ENCODE measurements at places on chromosomes 3 and 15. TPM values are rescaled to one million over a fixed set of nuclear protein-coding genes. Genes with fewer than 3 reads are reported as not detected.
A peak's percentile ranks its signal among the peaks of the same experiment; 100 is the strongest.

The SH2D7 gene
- total RNA-seq = not detected

DNA sequence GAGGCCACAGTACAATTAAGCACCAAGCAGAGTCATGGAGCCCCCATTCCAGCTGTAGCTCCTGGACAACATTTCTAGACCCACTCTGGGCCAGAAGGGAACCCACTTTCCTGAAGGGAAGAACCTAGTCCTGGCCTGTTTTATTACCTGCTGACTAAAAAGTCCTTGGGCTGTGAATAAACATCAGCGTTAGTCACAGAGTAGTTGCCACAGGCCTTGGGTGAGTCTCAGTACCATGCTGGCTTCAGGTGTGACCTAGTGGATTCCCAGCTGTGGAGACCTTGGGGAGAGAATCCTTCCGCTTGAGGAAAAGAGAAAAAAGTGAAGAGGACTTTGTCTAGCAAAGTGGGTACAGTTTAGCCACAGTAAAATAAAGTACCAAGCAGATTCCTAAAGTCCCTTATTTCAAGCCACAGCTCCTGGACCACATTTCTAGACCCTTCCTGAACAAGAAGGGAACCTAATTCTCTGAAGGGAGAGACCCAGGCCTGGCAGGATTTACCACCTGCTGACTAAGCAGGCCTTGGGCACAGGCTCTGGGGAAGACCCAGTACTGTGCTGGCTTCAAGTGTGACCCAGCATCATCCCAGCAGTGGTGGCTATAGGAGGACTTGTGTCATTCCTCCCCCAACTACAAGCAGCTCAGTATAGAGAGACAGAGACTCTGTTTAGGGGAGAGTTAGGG, 118.3 kb upstream of the KCNH8 start:
- no peak for DNase-seq

DNA sequence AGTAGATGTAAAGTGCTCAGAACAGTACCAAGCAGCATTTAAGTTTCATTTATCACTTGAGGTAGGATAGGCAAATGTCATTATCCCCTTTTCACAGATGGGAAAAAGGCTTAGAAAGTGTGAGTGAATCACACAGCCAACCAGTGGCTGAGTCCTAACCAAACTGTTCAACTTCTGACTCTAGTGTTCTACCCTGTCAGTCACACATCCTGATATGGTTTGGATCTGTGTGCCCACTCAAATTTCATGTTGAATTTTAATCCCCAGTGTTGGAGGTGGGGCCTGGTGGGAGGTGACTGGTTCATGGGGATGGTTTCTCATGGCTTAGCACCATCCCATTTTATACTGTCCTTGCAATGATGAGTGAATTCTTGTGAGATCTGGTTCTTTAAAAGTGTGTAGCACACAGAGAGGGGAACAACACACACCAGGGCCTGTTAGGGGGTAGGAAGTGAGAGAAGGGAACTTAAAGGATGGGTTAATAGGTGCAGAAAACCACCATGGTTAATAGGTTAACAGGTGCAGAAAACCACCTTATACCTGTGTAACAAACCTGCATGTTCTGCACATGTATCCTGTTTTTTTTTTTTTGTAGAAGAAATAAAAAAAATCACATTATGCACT, 304.7 kb downstream of the SUCLG2 start:
- no peak for DNase-seq

The FBXO40 gene
- not detected for total RNA-seq

The LNP1 gene
- 1.4 TPM for total RNA-seq

- DNase-seq = no peak
Measured at GRCh38 chr3:189507856-189508255, 123.3 kb upstream of the TP63 start.

DNA sequence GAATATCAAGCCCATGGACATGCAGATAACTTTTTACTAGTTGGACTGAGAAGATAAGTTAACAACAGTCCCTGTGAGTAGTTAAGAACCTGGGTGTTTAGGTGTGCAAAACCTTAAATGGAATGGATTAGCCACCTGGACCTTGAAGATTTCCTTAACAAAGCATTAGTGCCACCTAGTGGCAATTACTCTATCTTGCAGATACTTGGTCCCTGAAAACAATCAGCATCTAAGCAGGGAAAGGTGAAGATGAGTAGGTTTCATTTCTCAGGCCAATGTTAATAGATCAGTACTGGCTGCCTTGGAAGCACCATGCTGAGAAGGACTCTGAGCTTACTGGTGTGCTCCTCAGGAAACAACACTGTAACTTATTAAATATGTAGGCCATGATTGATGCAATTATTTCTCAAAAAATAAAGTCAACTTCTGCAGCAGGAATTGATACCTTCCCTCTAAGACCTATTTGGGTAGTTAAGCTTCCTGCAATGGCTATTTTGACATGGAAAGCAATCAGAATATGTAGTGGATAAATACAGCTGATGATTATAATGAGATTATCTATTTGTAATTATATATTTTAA, 329.4 kb downstream of the TBC1D5 start:
- peak; percentile 45 for DNase-seq

DNA sequence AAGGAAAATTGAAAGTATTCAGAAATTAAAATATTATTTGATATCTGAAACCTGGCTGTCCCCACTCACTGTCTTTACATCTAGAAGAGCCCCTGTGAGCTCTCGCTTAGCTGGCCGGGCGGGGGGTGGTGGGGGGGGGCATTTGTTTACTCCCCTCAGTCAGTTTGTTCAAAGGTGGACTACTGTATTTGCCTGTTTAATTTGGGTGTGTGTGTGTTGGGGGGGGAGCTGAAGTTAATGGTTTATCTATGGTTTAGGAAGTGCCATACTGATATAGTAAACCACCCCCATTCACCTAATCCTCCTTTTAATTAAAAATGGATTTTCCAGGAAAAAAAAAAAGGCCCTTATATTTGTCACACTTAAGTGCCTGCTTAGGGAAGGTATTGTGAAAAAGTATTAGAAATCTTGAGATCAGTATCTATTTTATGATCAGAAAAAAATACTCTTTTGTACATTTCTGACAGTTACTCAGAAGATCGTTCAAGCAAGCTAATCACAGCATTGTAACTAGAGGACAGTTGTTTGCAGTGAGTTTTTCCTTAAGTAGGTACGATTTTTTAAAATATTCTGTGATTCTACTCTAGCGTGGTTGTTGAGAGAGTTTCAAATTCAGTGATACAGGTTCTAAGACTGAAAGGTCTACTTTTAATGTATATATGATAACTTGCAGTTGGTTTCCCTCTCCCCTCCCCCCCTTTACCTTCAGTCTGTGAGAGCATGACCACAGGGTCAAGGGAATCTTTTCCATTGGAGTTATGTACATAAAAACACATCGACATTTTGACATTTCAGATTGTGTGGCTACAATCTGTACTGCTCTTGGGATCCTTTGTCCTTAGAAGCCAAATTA, 8.5 kb downstream of the NR2F2 start:
- DNase-seq = no peak

DNA sequence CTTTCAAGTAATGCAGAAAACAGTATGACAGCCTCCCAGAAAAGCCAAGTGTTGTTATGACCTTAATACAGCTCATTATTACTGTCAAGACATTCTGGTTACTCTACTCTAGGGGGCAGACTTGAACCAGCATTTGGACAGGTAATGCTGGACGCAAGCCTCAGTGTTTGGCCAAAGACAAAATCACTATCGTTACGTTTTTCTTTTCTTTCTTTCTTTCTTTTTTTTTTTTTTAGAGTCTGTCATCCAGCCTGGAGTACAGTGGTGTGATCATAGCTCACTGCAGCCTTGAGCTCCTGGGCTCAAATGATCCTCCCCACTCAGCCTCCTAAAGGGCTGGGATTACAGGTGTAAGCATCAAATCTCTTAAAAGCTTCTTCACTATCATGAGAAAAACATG, 29.4 kb upstream of the TMEM45A start:
- DNase-seq = peak; percentile 74

GRCh38 chr15:31352911-31353811, 26.5 kb downstream of the KLF13 start:
- DNase-seq = peak; percentile 81

The NLGN1 gene
- 9.1 TPM for total RNA-seq

The EOMES gene
- not detected for total RNA-seq

DNA sequence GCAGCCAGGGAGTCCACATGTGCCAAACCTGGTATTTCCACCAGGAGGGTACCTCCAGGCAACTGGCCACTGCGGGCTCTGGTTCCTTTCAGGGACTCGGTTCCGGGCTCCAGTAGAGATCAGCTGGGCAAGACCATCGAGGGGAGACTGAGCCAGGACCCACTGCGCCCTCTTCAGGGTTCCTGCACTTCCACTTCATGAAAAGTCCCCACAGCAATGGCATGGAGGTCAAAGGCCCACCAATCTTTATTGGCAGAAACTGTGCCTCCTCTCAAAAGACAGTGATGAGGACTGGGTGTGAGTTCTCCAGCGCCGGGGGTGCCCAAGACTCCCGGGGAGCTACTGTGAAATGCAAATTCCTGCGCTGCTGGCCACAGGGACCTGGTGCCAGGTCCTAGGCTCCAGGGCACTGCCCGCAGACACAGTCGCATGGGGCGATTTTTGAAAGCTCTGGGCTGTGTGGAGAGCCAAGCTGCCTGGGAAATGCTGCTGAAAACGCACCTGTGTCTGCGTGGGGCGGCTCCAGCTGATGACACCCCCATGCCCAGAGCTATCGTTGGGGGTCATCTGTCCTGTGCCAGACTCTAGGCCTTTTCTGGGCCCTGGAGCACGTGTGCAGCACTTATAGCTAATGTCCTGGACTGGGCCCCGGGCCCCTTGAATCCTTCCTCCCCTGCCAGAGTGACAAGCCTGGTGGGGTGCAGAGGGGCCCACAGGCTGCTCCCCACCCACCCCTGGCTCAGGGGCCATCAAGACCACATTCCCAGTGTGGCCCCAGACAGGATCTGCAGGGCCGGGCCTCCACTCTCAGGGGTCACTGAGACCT, 144.0 kb downstream of the NSMCE3 start:
- no peak for DNase-seq

GRCh38 chr15:39747326-39747725, 35.3 kb downstream of the FSIP1 start:
- DNase-seq = peak; percentile 43

The PIERCE2 gene
- 0.56 TPM for total RNA-seq

- no peak for DNase-seq
Measured at GRCh38 chr3:4001976-4002375, 202.7 kb downstream of the LRRN1 start.

GRCh38 chr3:1263121-1263520, 170.3 kb downstream of the CNTN6 start:
- DNase-seq = no peak

The IMPG2 gene
- total RNA-seq = 0.03 TPM

- DNase-seq = no peak
Measured at GRCh38 chr15:69574506-69574905, 121.9 kb downstream of the RPLP1 start.

GRCh38 chr15:99416191-99417188, 149.3 kb upstream of the MEF2A start:
- DNase-seq = no peak

The PPP2R3A gene
- 18.4 TPM for total RNA-seq

The GREM1 gene
- total RNA-seq = 4,099 TPM

- no peak for DNase-seq
Measured at GRCh38 chr15:89091627-89092220, 3.5 kb downstream of the ABHD2 start.

- no peak for DNase-seq
Measured at GRCh38 chr3:115626006-115626409, 2.7 kb downstream of the GAP43 start.

The GNAT1 gene
- total RNA-seq = not detected

The MORC1 gene
- total RNA-seq = not detected

- DNase-seq = peak; percentile 13
Measured at GRCh38 chr3:141686466-141687291, 51.4 kb upstream of the RNF7 start.

The LXN gene
- total RNA-seq = 12.9 TPM

GRCh38 chr3:86029590-86029989, 961.4 kb downstream of the VGLL3 start:
- no peak for DNase-seq

The CTXND1 gene
- total RNA-seq = not detected

The CLDN16 gene
- 0.40 TPM for total RNA-seq

DNA sequence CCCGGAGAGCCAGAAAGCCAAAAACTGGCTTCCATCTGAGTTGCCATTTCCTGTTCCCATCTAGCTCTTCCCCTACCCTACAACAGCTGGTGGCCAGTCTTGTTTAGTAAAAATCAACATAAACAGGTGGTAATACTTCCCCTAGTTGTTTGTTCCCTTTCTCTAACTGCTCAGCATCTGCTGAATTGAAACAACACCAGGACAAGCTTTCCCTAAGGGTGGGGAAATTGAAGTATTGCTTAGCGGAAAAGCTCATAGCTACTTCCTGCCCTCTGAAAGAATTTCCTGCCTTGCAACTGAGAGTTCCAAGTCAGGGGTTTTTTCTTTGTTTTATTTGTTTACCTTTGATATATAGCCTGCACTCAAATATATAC, 66.8 kb downstream of the HMG20A start:
- no peak for DNase-seq

All from HFFc6 (cell line).